ENCODE measurements at places on chromosomes 5 and 9. TPM values are rescaled to one million over a fixed set of nuclear protein-coding genes. Genes with fewer than 3 reads are reported as not detected.

PCDHB10 gene
- 0.71 TPM for total RNA-seq

PFN3 gene
- not detected for total RNA-seq

GAPT gene
- not detected for total RNA-seq

GABRA6 gene
- not detected for total RNA-seq

PCDHGC5 gene
- 0.06 TPM for total RNA-seq

SLC36A2 gene
- not detected for total RNA-seq

PDE6A gene
- not detected for total RNA-seq

SPINK7 gene
- total RNA-seq = not detected

SHISAL2B gene
- total RNA-seq = not detected

PCDHGB4 gene
- total RNA-seq = 0.06 TPM

DOCK2 gene
- total RNA-seq = 9.3 TPM

FBXW5 gene
- 98.8 TPM for total RNA-seq

ARL10 gene
- total RNA-seq = 1.6 TPM

DNA sequence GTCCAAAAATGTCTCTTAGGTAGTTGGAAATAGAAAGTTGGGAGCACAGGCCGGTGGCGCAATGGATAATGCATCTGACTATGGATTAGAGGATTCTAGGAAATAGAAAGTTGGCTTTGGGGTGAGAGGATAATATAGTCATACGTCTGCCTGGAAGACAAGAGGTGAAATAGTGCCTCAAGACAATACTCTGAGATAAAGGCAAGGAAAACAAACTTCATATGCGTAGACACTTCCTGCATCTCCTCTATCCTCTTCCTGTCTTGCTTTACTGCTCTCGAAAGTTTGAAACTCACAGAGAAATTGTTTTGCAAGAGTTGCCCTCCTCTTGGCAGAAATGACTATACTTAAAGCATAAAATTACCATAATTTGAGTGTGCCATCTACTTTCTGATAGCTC lies 153.2 kb upstream of the FBXL7 start:
- no peak for DNase-seq

DNA sequence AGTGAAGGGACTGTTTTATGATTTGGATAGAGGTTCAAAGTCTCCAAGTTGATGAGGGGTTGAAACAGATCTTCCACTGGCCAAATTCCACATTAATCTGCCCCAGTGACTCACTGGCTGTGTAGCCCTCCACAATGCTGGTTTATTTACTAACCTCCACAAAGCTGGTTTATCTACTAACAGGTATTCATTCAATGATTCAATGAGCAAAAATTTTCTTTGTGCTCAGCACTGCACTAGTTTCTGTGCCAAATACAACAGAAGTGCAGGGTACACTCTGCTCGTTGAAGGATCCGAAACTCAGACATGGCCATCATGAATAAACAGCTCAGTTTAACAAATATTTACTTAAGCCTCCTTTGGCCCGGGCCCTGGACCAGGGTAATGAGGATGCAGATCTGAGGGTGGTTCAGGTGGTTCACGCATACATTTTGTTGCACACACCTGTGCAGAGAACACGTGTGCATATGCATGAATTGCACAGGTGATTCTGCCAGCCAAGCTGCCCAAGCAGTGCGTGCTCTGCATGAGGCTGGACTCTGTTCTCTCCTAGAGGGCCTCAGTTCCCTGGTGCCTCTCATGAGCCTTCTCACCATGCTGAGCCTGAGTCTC lies 71.0 kb downstream of the SH3PXD2B start:
- DNase-seq = peak; percentile 55

- DNase-seq = no peak
These were observed 165.3 kb upstream of the FBXL7 start for GRCh38 chr5:15334551-15335266.

DNA sequence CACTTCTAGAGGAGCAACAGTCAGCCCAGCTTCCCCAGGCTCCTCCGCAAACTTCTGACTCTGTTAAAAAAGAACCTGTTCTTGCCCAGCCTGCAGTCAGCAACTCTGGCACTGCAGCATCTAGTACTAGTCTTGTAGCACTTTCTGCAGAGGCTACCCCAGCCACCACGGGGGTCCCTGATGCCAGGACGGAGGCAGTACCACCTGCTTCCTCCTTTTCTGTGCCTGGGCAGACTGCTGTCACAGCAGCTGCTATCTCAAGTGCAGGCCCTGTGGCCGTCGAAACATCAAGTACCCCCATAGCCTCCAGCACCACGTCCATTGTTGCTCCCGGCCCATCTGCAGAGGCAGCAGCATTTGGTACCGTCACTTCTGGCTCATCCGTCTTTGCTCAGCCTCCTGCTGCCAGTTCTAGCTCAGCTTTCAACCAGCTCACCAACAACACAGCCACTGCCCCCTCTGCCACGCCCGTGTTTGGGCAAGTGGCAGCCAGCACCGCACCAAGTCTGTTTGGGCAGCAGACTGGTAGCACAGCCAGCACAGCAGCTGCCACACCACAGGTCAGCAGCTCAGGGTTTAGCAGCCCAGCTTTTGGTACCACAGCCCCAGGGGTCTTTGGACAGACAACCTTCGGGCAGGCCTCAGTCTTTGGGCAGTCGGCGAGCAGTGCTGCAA lies 72.8 kb downstream of the NUP214 start:
- no peak for DNase-seq

DNA sequence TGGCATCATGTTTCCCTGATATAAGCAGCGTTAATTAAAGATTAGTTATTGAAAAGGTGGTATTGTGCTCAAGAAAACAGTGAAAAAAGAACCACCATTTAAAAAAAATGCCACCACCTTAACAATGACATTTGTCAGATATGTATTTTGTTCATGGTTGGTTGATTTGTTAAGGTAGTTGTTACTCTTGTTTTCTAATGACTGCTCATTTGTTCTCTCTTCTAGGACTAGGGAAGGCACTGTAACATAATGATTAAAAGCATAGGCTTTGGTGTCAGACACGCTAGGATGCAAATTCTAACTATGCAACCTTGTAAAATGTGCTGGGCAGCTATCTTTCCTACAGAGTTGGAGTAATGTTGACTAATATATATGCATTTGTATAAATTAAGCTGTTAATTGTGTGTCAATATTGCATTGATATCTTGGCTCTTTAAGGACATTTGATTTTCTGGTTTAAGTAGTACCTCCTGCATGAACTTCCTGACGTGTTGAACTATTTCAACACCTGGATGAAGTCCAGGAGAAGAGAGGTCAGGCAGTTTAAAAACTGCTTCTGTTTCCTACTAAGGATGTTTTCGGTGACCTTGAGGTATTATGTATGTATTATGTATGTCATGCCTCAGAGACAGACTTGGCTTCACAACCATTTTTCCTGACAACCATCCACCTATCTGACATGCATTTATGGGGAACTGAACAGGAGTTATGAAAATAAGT lies 77.8 kb downstream of the MUSK start:
- DNase-seq = no peak

DNA sequence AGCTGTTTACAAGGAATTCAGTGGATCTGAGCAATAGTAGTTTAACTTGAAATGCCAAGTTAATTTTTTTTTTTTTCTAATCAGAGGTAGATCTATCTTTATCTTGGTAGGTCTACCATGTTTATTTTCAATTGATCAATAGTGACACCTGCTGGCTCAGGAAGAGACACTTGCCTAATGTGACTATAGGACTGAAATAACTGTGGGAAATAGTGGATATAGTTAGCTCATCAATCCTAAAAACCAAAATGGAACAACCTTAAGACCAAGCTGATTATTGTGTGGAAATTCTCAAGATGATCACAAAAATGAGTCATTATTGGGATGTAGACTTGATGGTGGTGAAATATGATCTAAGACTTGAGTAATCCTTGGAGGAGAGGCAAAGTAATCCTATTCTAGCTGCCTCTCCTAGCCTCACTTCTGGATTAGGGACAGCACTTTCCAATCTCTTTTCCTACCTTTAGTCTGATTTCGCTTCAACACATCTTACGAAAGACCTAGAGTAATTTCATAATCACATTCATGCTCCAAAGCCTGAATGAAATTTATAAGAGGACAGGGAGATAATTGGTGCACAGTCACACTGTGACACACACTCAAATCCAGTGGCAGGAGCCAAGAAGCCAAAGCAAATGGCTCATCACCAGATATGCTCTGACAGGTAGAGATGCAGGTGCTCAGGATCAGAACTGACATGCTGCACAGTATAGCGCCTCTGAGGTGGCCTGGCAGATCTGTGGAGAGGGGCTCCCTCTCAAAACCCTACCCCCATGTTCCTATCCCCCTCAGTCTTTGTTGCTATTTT lies 156.3 kb downstream of the HMHB1 start:
- DNase-seq = peak; percentile 40

- no peak for DNase-seq
These were observed 143.3 kb downstream of the FGF10 start for GRCh38 chr5:44245935-44246334.

DNA sequence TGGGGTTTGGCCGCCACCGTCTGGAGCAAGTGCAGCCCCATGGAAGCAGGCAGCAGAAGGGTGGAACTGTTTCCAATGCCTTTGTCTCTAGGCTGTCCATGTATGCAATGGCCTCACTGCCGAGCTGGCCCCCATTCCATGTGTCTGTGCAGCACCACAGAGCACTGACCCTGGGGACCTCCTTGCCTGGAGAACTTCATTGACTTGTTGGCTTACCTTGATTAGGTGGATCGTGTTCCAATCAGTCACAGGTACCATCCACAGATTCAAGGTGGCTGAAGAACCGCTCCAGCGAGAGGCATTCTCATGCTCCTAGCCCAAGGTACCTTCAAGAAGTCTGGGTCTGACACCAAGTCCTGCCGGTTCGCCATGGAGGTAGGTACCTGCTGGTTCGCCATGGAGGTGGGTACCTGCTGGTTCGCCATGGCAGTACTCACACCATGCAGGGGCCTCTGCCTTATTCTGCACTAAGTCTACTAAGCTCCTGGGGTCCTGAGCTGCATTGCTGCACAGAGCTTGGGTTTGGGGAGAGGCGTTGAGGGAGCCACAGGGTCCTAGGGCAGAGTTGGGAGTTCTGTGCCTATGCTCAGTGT lies 358.3 kb upstream of the IRX1 start:
- no peak for DNase-seq

DNA sequence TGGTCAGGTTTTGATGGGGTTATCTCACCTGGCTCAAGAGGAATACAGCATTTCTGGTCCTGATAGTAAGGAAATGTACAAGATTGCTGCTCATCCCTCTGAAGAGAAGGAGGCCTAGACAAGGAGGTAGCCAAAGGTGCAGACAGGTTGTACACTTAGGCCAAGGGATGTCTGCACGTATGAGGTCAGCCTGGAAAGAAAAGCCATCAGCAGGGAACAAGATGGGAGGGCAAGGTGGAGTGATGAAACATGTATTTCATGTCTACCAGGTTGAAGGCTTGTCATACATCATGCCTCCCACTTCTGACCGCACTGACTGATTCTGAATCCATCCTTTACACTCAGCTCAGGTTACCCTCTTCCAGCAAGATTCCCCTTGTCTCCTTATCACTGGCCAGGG lies 296.8 kb upstream of the VLDLR start:
- no peak for DNase-seq

- DNase-seq = no peak
These were observed 152.3 kb downstream of the NR3C1 start for GRCh38 chr5:143251190-143251589.

DNA sequence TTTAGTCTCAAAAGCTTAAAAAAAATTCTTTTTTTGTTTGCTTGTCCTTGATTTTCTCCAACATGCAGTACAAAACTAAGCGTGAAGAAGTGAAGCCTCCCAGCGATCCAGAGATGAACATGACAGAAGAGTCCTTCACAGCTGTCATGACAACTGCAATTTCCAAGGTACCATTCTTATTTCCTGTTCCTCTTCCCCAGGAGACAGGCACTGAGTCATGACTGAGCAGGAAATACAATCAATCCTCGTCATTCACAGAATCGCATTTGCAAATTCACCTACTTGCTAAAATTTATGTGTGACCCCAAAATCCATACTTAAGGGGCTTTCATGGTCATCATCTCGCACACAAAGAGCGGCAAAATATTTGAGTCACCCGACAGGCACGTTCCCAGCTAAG lies 77.3 kb downstream of the SLC1A1 start:
- no peak for DNase-seq

GRCh38 chr9:113309204-113309813 lies 6.1 kb upstream of the RNF183 start:
- peak; percentile 47 for DNase-seq

- peak; percentile 34 for DNase-seq
These were observed 1.2 kb upstream of the TBCA start for GRCh38 chr5:77777281-77777892.

GRCh38 chr5:73693573-73694061 lies 67.6 kb downstream of the ARHGEF28 start:
- DNase-seq = no peak

DNA sequence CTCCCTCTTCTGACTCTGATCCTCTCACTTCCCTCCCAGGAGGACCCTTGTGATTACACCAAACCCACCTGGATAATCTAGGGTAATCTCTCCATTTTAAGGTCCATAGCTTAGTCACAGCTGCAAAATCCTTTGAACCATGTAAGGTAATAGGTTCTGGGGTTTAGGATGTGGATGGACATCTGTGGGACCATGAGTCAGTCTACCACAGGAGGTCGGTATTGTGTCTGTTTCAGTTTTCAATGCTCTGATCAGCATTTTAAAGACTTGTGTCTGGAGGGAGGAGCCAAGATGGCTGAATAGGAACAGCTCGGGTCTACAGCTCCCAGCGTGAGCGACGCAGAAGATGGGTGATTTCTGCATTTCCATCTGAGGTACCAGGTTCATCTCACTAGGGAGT lies 112.6 kb downstream of the CAVIN4 start:
- DNase-seq = peak; percentile 40

GRCh38 chr5:142654578-142655058 lies 31.3 kb downstream of the FGF1 start:
- no peak for DNase-seq

DNA sequence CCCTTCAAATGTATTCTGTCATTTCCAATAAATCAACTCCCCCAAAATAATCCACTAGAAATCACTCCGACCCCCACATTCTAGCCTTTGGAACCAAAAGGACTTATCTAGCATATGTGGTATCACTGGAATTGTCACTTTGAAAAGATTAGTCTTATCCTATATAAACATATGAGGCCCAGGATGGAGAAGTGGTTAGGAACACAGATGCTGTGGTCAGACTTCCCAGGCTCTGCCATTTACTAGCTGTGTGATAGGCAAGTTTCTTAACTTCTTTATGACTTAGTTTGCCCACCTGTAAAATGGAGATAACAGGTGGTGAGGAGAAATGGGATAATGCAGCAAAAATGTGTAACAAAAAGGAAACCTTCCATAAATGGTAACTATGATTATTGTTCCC lies 62.0 kb upstream of the GLRX start:
- no peak for DNase-seq

DNA sequence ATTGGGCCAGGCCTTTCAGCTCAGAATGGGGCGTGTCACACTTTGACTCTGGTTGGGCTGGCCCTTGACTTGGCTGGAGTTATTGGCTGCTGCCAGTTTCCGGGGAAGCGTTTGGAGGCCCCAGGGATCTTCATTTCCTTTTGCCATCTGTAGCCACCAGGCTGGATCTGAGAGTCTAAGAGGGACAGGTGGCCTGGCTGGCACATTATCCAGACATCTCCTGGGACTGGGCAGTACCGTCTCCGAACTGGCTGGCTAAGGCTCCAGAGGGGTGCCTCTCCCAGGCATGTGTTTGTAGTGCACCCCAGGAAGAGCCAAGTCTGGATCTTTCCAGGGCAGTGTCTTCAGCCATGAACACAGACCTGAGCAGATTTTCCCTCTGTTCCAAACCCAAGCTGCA lies 9.7 kb upstream of the JADE2 start:
- no peak for DNase-seq

GRCh38 chr9:115717298-115717697 lies 436.3 kb upstream of the PAPPA start:
- no peak for DNase-seq

- DNase-seq = peak; percentile 70
These were observed 441.1 kb downstream of the EBF1 start for GRCh38 chr5:158658446-158659230.

GRCh38 chr9:134993416-134993815 lies 75.7 kb upstream of the FCN1 start:
- DNase-seq = no peak
